Fibroblast of lung (primary cell): ENCODE measurements at places on chromosomes 16 and 17. TPM values are rescaled to one million over a fixed set of nuclear protein-coding genes. Genes with fewer than 3 reads are reported as not detected.

DNA sequence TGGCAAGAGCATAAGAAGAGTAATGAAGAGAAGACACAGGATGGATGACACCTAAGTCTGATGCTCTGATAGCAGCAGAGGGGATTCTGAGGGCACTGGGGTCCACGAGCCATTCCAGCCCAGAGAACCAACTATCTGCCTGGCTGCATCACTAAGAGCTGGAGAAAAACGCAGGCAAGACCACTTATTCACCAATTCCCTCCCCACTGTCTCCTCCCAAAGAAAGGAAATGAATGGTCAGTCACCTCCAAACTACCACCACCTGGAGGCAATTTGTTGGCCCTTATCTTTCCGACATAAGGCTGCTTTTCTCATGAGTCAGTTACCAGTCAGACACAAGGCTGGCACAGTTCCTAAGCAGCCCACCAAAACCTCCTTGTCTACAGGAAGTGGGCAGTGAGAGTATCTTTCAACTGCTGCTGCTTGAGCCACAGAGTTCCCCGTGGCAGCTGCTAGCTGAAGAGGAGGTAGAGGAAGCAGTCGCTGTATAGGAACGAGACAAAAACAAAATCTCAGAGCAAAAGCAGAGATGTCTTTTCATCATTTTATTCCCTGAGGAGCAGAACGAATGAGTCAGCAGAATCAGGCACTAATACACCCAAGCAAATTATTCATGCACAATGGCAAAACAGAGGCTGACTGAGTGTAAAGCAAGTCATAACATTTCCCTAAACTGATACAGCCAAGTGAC is 111.1 kb downstream of the SMG6 start:
- DNase-seq = peak; percentile 100

DNA sequence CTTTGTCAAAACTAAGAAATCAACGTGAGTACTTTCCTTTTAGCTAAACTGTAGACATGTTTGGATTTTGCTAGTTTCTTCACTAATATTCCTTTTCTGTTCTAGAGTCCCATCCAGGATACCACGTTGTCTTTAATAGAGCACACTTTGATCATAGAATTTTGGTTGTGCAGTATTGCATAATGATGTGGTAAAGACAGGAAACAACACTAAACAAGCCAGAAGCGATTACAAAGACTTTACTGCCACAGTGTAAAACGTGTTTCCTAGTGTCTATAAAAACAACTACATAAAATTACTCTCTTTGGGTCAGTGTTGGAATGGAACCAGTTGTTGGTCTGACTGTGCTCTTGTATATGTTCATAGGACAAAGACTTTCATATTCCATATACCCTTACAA is 19.3 kb downstream of the SHISA9 start:
- DNase-seq = no peak

- no peak for DNase-seq
Measured at GRCh38 chr16:49635009-49635350, 220.9 kb downstream of the ZNF423 start.

- DNase-seq = peak; percentile 87
Measured at GRCh38 chr17:69575346-69575761, 160.9 kb downstream of the MAP2K6 start.

DNA sequence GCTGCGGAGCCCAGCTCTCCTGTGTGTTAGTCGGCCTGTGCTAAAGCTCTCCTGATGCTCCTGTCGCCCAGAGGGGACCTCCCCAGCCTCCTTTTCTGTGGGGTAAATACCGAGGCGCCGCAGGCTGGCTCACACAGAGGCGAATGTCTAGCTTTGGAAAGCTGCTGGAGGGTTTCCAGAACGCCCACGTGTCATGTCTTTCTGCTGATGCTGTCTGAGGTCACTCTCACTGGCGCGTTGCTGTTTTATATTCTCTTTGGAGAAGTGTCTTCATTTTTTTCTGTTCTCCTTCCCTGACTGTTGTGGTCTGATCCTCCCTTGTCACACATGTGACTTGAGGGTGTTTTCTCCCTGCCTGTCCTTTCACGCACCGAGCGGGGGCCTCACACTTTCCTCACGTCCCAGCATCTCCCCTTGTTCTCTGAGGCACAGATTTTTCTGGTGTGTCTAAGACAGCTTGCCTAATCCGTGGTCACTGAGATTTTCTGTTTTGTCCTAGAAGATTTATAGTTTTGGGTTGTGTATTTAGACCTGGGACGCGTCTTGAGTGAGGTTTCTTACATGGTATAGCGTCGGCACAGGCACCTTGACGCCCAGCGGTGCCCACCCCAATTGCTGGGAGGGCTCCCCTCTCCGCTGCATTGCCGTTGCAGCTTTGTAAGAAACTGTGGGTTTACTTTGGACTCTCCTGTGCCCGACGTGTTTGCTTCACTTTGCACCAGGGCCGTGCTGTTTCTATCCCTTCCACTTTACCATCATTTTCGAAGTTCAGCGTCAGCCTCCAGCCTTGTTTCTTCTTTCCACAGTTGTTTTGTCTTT is 92.1 kb upstream of the ZNF750 start:
- DNase-seq = peak; percentile 93

GRCh38 chr17:78643326-78643725 is 66.1 kb upstream of the DNAH17 start:
- no peak for DNase-seq

- no peak for DNase-seq
Measured at GRCh38 chr17:7346761-7347614, 5.0 kb upstream of the KCTD11 start.

- DNase-seq = no peak
Measured at GRCh38 chr16:70548936-70549335, 25.3 kb downstream of the SF3B3 start.

DNA sequence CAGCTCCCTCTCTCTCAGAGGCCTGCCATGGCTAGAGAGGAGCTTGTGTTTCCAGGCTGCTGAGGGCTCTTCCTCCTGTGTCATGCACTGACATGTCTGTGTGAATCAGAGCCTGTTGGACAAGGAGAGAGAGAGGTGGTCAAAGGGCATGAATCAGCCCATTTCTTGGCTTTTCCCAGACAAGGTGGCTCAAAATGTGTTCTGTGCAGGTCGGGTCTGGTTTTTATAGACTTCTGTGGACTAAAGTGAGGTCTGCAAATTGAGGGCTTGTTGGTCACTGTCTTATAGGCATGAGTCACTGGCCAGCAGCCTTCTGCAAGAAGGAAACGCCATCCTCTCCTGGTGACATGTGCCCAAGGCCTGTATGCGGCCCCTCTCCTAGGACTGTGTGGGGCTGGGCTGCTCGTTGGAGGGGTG is 97.9 kb downstream of the FOXL1 start:
- DNase-seq = peak; percentile 64

DNA sequence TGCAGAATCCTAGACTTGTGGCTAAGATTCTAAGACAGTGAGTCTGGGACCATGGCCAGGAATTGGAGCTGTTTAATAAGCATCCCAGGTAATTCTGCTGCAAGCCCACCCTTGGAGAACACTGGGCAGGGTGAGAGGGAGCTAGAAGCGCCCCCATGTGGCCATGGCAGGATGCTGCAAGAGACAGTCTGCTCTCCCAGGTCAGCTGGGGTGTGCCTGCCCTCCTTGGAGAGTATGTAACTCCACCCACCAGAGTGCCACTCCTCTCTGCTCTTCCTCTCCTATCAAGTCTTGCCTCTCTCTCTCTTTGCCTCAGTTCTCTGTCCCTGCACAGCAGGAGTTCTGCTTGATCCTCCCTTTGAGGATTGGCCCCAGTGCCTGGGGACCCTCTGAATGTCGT is 14.9 kb downstream of the RCVRN start:
- DNase-seq = no peak

- no peak for DNase-seq
Measured at GRCh38 chr16:81932668-81933067, 78.6 kb downstream of the SDR42E1 start.

DNA sequence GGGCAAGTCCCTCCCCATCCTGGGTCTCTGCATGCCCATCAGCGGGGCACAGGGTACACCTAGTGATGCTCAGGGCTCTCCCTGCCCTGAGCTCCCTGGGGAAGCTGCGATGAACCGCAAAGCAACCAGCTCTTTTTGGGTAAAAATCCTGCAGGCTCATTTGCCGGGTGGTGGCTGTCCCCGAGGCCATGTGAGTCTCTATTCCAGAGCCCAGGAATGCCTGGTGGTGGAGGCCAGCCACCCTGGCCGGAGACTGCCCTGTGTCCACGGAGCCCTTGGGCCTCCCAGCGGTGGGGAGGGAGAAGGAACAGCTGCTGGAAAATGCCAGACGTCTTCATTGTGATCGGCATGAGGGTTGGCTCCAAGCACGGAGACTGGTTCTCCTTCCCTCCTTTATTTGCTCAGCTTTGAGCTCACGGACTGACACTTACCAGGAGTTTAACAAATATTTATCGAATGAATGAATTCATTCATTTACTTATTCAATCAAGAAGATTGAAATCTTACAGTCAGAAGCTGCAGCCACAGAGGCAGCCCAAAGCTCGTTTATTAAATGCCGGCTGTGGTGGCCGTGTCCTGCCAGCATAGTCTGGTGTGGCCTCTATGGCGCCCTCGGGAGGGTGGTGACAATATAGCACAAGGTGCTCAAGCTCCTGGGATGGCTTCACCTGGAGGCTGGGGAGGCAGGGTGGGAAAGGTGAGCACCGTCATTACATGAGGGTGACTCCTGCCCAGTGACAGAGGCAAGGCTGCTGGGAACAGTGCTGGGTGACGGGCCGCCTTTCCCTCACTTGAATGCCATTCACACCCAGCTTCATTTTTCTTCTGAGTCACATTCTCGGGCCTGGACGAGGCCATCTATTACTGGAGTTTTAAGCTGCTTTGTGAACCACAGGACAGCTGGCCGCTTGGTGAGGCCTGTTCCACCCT is 31.1 kb upstream of the JPH3 start:
- peak; percentile 75 for DNase-seq

GRCh38 chr17:27576477-27577083 is 54.4 kb upstream of the LGALS9 start:
- DNase-seq = no peak

DNA sequence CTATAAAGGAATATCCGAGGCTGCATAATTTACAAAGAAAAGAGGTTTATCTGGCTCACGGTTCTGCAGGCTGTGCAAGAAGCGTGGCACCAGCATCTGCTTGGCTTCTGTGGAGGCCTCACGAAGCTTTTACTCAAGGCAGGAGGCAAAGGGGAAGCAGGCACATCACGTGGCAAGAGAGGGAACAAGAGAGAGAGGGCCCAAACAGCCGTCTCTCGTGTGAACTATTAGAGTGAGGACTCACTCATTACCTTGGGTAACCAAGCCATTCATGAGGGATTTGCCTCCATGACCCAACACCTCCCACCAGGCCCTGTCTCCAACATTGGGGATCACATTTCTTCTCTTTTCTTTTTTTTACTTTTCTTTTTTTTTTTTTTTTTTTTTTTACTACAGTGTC is 7.5 kb upstream of the ALKBH5 start:
- DNase-seq = no peak

DNA sequence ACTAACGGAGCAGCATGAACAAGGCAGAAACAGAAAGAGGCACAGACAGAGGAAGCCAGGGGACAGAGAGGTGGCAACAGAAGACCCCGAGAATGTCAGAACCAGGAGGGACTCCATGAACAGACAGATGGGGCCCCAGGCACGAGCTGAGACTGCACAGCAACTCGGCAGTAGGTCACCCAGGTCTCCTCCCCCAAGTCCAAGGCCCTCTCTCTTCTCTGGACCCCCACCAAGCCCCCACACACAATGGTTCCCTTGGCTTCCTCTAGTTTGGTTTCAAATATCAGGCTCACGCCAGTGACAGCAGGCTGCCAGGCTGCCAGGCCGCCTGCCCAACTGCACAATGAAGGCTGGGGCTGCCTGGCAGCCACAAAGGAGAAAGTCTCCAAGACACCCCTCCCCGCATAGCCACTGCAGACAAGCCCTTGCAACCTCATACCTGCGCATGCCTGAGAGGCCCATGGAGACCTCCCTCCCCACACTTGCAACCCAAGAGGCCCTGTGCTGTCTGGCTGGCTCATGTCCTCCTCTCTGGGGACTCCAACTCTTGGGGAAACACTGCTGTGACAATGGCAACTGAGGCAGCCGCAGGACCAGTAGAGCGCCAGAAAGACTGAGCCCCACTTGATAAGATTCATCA is 54.8 kb downstream of the PIMREG start:
- DNase-seq = no peak

DNA sequence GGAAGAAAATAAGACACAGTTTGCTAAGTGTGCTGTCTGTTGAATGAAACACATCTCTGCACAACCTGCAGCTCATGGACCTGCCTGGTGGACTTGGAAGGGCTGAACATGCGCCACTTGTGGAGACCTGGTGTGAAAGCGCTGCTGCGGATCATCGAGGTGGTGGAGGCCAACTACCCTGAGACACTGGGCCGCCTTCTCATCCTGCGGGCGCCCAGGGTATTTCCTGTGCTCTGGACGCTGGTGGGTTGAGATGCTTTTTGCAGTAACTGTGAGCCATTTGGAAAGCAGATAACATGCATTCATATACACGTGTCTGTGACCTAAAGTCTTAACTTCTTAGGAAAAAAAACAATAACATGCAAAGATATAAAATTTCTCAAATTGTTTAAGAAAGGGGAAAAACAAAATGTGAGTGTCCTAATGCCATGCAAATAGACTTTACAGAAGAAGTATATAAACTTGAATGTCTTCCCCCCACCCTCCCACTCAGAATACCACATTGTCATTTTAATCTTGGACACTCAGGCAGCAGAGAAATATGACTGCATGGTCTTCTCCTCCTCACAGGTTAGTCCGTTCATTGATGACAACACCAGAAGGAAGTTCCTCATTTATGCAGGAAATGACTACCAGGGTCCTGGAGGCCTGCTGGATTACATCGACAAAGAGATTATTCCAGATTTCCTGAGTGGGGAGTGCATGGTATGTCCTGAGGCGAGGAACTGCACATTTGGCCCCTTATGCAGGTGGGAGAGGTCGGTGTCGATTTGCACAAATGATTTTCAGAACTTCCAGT is 65.6 kb downstream of the SEC14L1 start:
- DNase-seq = no peak

- DNase-seq = peak; percentile 47
Measured at GRCh38 chr17:3917391-3917931, 1.2 kb upstream of the P2RX1 start.

GRCh38 chr16:4328046-4328781 is 12.3 kb downstream of the GLIS2 start:
- peak; percentile 63 for DNase-seq

GRCh38 chr17:63929860-63930766 is 2.0 kb downstream of the CD79B start:
- DNase-seq = no peak

DNA sequence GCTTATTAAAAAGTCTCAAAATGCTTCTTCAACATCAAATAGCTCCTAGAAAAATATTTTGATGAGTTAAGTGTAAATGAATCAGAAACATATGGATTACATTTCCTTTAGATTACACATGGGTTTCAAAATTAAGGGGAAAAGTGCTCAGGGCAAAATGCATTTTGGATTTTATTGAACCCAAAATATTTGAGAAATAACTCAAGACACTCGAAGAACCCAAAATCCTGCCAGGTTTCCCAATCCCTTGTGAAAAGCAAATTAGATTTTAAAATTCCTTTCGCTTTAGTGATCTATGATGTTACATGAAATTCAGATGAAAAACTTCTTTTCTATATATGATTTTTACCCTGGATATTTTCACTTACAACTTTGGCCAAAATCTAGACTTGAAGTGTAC is 847.4 kb upstream of the SOX9 start:
- DNase-seq = no peak

- DNase-seq = peak; percentile 71
Measured at GRCh38 chr17:10618202-10618635, 38.9 kb downstream of the MYH3 start.

- DNase-seq = peak; percentile 84
Measured at GRCh38 chr16:2023092-2024031, 3.3 kb upstream of the NHERF2 start.

Gene DOC2A
- total RNA-seq = 0.26 and 0.33 TPM in 2 replicates

Gene NTN3
- 1.3 and 2.1 TPM in 2 replicates for total RNA-seq

Gene CFAP119
- total RNA-seq = 0.77 and 1.3 TPM in 2 replicates

Gene PTGES3L
- 0.17 TPM in 1 of 2 replicates, not detected in the other for total RNA-seq

Gene CDH13
- 21.1 and 27.6 TPM in 2 replicates for total RNA-seq

Gene CCL1
- total RNA-seq = not detected in 2 replicates

Gene CNTNAP4
- total RNA-seq = not detected in 2 replicates

Gene UNC13D
- 1.5 TPM in 2 replicates for total RNA-seq

Gene ABCC6
- total RNA-seq = 2.1 and 6.3 TPM in 2 replicates
